Activated T-cell treated with anti-CD3 and anti-CD28 coated beads, Interleukin-2, amount 50 U/mL, for 72 hours (primary cell): ENCODE measurements at places on chromosomes 13 and 19. TPM values are rescaled to one million over a fixed set of nuclear protein-coding genes. Genes with fewer than 3 reads are reported as not detected.

- no peak for DNase-seq
These were observed 55.6 kb downstream of the GJA3 start for GRCh38 chr13:20105161-20105689.

Gene KIR3DL1
- not detected for total RNA-seq

GRCh38 chr13:99416411-99417121, 84.7 kb upstream of the TM9SF2 start:
- no peak for DNase-seq

- peak; percentile 85 for DNase-seq
These were observed 138.9 kb upstream of the RFC3 start for GRCh38 chr13:33678906-33679657.

- DNase-seq = no peak
These were observed 30.5 kb upstream of the USPL1 start for GRCh38 chr13:30587231-30587630.

Gene EBI3
- total RNA-seq = 29.9 TPM

Gene RNF225
- total RNA-seq = 1.5 TPM

GRCh38 chr13:90008707-90009149, 1338.8 kb upstream of the MIR17HG start:
- no peak for DNase-seq

Gene INSL3
- total RNA-seq = 6.8 TPM

DNA sequence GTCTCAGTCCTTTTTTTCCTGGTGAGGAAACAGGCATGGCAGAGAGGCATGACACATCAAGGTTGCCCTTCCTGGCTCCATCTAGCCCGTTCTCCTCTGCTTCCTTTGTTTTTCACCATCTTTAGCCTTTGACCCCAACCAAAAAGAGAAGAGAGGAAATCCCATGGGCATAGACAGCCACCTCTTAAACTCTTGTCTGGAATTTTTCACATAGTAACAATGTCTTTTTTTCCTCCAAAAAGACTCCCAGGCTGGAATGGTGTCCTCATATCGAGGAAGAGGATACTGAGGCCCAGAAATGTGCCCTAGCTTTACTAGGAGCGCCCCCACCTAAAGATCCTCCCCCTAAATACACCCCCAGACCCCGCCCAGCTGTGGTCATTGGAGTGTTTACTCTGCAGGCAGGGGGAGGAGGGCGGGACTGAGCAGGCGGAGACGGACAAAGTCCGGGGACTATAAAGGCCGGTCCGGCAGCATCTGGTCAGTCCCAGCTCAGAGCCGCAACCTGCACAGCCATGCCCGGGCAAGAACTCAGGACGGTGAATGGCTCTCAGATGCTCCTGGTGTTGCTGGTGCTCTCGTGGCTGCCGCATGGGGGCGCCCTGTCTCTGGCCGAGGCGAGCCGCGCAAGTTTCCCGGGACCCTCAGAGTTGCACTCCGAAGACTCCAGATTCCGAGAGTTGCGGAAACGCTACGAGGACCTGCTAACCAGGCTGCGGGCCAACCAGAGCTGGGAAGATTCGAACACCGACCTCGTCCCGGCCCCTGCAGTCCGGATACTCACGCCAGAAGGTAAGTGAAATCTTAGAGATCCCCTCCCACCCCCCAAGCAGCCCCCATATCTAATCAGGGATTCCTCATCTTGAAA, at the start of gene GDF15:
Gene GDF15 (plus strand): TSS at position 484 of the 868 bp plus-strand sequence. CDS start 32 bp downstream, at position 516.
- DNase-seq = peak; percentile 51

DNA sequence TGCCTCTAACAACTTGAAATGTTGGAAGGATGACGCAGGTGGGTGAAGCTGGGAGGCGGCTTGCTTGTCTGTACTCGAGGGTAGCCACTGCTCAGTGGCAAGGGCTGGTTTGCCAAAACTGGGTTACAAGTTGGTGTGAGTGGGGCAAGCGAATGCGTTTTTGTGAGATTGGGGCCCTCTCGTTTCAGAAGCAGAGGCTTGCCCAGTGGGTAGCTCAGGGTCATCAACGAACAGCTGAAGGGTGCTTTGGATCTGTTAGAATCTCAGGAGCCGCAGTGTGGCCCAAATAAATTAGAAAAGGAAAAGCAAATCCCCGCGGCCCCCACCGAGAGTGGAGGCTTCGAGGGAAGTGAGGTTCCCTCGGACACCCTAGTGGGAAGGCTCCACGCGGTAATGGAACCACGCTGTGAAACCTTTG, 7.3 kb downstream of the ATP4B start:
- DNase-seq = no peak

DNA sequence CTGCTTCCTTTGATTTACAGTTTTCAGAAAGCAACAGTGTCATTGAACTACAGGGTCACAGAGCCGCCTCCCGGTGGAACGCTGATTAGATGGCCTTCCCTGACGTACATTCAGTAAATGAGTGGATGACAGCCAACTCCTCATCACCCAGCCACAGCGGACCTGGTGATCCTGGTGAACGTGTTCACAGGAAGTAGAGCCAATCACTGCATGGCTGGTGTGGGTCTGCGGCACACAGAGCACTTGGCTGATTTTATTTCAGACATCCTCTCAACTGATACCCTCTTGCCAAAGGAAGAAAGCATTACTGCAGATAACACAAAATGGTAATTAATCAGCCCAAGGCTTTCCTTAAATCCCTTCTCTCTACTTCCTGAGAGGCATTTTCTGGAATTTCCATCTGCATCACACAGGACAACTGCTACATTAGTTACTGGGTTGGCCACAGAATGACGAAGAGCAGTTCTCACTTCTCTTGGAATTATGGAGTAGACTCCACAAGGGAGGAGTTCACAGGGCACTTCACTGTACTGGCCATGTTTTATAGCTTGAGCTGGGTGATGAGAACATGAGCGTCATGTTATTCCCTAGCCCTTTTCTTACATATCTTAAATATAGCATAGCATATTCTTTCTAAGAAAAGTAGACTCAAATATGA, 84.0 kb upstream of the SLC7A1 start:
- DNase-seq = no peak

DNA sequence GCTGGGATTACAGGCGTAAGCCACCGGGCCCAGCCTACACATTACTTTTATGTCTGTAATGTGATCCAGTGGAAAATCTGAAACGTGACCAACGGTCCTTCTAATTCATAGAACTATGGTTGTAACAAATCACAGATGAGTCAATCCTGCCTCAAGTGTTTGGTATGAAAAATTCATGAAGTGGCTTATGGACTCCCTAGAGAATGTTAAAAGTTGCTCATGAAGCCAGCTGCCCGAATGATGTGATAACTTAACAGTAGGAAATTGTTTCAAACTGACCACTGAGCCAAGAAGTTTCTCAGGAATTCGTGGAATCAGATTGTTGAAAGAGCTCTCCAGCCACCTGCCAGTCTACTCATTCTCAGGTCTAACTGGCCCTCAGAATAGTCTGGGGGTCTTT, 59.4 kb upstream of the FARP1 start:
- no peak for DNase-seq

- no peak for DNase-seq
These were observed 739.1 kb downstream of the GPC5 start for GRCh38 chr13:92137520-92137919.

Gene LGALS7B
- total RNA-seq = not detected

DNA sequence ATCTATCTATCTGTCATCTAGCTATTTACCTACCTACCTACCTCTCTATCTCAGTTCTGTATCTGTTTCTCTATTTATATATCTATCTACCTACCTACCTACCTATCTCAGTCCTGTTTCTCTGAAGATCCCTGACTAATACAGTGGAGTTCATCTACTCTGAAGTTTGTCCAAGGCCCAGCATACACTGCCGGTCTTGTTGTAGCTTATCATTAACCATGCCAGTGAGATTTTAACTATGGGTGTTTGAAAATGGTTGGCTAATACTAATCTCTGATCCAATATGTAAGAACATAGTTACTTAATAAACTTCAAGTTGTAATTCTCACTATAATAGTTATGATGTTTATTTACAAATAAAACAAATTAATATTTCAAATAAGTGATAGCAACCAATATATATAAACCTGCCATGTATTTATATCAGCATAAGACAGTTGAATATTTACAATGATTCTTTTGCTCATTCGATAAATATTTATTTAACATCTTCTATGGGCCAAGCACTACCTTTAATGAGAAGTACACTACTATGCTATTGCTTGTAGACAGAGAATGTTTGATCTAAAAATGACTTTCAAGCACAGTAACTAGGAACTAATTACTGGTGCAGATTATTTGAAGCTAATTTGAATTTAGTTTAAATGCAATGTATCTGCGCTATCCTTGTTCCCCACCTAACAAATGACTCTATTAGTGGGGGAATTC, 242.1 kb downstream of the KLF5 start:
- DNase-seq = no peak

DNA sequence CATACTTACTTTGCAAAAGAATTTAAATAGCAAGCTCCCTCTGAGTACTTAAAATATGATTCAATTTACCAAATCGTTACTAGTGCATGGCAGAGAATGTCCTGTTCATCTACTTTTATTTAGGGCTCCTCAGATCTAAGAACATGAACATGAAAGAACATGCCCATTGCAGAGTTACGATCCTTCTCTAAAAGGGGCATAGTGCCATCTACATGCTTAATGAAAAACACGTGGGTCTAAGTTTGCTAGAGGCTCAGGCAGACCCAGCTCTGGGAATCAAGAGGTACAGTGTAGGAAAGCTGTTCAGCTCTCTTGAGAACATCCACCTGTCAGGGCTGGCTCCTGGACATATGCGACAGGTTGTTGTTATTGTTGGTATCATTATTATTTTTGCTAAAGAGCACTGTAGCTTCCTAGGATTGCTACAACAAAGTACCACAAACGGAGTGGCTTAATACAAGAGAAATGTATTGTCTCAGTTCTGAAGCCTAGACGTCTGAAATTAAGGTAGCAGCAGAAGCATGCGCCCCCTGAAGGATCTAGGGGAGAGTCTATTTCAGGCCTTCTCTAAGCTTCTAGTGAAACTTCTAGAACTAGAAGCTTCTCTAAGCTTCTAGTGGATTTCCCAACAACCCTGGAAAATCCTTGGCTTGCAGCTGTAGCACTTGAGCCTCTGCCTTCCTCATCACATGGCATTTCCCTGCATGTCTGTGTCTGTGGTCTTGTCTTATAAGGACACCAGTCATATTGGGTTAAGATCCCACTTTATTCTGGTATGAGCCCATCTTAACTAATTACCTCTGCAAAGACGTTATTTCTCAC, 133.9 kb downstream of the DCT start:
- no peak for DNase-seq

Gene GPR183
- 32.8 TPM for total RNA-seq

Gene ADGRE2
- 3.1 TPM for total RNA-seq

DNA sequence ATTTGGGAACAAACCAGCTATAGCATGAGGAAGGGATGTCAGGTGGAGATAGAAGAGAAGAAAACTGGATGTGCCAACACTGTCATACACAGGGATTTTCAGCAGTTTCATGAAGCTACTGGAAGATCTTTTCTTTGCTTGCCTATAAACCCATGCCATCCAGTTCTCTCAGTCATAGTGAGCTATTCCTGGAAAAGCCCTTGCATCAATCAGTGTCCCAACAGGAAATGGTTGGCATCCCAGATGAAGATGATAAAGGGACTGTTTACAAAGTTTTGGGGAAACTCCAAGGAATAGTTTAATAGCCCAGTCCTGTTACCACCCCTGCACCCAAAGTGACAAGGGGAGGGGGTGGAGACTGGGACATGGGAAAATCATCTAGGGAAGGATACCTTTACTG, 58.5 kb upstream of the ARGLU1 start:
- DNase-seq = no peak

DNA sequence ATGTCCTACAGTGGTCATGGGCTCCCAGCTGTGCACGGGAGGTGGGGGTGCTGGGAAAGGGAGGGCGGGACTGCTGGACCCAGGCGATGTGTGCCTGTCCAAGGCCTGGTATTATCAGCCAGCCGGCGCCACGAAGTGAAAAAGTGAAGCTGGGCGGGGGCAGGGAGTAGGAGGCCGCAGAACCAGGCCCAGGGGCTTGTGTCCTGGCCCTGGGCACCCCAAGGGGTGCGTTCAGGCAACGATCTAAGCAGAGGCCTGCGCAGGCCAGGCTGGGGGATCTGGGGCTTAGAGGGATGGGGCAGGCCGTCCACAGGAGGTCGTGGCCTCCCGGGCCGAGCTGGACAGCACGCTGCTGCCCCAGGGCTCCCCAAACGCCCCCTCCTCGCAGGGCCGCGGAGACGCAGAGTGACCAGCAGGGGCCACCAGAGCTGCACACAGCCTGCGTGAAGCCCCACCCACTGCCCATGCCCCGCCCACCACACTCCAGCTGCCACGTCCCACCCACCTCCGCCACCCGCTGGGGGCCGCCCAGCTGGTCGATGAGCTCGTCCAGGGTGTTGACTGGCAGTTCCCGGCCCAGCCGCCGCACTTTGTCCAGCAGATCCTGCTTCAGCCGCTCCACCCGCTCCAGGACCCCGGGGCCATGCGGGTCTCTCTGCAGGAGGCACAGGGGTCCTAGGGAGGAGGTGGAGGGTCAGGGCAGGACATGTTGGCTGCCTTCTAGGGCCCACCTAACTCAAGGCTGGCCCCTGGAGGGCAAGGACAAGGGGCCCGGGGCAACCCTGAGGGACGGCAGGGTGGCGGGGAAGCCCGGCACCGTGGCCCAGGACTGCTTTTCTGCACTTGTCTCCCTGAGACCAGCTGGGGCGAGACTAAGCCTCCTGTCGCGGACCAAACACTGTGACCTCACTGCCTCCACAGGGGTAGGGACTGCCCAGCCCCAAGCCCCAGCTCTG, 9.5 kb downstream of the GPX4 start:
- DNase-seq = peak; percentile 87

DNA sequence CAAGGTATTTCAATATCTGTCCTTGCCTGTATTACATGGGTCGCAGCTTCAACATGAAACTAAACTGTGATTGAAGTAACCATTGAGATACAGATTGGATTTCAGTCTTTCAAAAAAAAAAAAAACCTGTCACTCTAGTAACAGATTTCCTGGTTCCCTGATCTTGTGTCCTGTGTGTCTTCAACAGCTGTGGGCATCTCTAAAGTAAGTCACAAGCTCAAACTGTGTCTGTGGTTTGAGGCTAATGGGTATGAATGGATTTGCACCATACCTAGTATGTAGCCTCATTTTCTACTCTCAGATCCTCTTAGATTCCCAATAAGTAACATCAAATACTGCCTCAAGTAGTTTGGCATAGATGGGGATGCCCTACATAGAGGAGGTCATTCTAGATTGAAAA, 300.1 kb downstream of the COG6 start:
- DNase-seq = no peak
